Non-pigmented ciliary epithelial cell (primary cell): ENCODE measurements at places on chromosomes 11 and 22.
A peak's percentile ranks its signal among the peaks of the same experiment; 100 is the strongest.

DNA sequence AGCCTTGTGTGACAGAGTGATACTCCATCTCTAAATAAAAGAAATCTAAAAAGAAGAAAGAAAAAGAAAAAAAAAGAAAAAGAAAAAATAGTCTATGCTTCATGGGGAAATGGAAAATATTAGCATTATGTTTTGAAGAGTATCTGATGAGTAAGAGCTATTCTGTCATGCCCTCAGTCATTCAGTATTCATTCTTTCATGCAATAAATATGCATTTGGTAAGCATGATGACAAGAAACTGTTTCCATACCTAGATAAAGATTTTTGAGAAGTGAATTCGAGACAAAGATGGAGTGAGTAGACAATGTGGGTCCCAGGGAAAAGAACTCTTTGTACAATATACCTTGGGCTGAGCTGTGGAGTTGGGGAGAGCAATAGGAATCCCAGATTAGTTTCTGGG is 6.2 kb upstream of the IFTAP start:
- no peak for DNase-seq

- no peak for DNase-seq
Observed at GRCh38 chr22:23431337-23432072, 148.6 kb downstream of the IGLL1 start.

- no peak for DNase-seq
Observed at GRCh38 chr22:37418627-37419369, 8.5 kb downstream of the ELFN2 start.

DNA sequence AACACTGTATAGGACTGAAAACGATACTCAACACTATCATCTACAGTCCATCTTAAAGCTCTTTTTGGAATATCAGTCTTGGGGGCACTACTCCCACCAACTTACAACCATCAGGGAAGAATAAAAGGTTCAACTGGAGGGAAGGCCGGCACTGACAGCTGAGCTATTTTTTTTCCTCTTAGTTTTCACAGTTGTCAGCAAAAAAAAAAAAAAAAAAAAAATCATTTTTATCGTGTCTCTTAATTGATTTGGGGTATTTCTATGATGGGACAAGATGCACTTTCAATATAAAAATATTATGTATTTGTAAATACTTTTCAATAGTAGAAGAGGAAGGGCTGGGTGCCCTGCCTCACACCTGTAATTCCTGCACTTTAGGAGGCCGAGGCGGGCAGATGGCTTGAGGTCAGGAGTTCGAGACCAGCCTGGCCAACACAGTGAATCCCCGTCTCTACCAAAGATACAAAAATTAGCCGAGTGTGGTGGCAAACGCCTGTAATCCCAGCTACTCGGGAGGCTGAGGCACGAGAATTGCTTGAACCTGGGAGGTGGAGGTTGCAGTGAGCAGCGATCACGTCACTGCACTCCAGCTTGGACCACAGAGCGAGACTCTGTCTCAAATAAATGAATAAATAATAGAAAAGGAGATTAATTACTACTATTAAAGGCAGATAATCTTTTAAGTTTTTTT is 1.5 kb downstream of the KIF18A start:
- no peak for DNase-seq

GRCh38 chr11:118655486-118656190 is 23.8 kb downstream of the TREH start:
- DNase-seq, result no peak

DNA sequence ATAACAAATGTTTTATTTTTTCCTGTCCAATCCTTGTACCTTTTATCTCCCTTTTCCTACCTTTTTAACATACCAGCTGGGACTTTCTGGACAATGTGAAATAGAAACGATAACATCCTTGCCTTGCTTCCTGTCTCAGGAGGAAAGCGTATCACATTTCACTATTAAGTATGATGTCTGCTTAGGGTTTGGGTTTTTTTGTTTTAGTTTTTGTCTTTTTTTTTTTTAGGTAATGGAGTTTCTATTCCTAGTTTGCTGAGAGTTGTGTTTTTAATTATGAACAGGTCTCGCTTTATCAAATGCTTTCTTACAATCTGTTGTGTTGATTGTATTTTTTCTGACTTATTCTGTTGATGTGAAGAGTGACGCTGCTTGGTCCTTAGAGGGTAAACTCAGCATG is 64.2 kb upstream of the KCNQ1OT1 start:
- DNase-seq, result no peak

- no peak for DNase-seq
Observed at GRCh38 chr11:134027671-134028070, 41.2 kb upstream of the JAM3 start.

DNA sequence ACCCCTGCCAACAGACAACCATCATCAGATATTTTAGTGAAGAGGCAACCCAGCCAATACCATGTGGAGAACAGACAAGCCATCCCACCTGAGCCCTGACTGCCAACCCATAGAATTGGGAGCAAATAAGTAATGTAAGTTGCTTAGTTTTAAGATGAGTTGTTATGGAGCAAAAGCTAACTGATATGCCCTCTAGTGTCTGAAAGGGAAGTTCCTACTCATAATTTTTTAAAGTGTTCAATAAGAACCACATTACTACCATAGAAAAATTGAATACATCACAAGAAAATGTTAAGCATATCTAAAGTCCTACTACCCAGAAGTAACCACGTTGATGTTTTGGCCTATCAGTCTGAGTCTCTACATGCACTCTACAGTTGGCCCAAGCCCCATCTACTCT is 50.8 kb upstream of the SLC36A4 start:
- DNase-seq, result no peak

GRCh38 chr11:73622926-73623593 is 23.3 kb upstream of the PLEKHB1 start:
- no peak for DNase-seq

- no peak for DNase-seq
Observed at GRCh38 chr22:28710107-28710506, 30.5 kb upstream of the TTC28 start.

GRCh38 chr11:28729339-28729738 is 621.2 kb downstream of the METTL15 start:
- DNase-seq, result no peak

GRCh38 chr11:96105944-96106343 is 182.0 kb upstream of the MTMR2 start:
- DNase-seq, result no peak

DNA sequence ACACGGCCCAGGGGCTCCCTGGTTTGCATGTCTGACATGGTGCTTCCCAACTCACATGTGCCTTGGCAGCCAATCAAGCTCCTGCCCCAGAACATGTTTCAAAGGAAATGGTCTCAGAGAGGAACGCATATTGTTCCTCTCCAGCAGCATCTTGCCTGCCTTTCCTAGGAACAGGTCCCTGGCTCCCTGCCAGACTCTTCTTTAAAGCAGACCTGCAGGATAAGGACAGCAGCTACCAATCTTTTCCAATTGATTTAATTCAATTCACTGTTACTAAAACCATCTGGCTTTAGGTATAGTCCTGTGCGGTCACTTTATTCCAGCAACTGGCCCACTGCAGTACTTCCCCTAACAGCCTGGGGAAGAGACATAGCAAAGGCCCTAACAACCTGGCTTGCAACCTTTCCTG is 79.9 kb downstream of the AMBRA1 start:
- no peak for DNase-seq

DNA sequence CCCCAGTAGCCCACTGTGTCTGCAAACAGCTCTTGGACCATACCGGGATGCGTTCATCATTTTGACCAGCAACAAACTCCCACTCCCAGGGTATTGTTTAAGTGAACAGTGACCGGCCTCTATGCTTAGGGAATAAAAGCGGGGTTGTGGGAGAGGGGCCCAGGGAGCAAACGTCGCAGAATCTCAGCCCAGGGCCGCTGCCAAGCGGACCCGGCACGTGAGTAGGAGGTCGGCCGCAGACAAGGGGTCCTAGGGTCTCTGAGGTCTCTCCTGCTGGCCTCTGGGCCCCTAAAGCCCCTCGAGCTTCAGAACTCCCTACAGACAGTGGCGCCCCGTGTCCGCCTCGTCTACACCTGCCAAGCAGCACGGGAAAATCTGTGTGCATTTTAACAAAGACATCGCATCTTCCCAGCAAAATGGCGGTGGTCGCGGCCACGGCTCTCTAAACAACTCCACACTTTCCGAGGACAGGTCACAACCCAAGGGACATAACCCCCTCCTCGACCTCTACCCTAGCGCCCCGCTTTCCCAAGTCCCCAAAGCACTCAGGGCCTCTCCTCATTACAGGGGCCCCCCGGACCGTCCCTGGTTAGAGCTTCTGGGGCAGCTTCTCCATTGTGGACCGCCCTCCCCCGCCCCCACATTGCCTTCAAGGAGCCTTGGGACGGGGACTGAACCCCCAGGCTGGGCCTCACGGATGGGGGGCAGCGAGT is 3.9 kb upstream of the GCAT start:
- no peak for DNase-seq

DNA sequence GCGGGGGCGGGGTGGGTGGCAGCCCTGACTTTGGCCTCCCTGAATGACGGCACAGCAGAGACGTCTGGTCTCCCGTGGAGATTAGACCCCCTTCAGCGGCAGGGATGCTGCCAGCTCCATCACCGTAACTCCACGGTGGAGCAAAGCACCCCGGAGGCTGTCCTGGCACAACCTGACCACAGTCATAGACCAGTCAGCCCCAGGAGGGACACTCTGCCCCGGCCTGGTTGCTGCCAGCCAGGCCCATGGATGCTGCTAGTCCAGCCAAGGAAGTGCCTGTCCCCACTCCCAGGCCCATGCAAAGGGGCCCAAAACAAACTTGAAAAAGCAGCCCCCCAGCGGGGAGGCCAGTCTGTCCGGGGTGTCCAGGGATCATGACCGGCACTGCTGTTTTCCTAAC is 11.5 kb upstream of the ANO1 start:
- no peak for DNase-seq

- DNase-seq, result peak; percentile 30
Observed at GRCh38 chr11:76918941-76919386, 58.2 kb downstream of the ACER3 start.

GRCh38 chr11:64121663-64122410 is 44.1 kb downstream of the MACROD1 start:
- peak; percentile 71 for DNase-seq

DNA sequence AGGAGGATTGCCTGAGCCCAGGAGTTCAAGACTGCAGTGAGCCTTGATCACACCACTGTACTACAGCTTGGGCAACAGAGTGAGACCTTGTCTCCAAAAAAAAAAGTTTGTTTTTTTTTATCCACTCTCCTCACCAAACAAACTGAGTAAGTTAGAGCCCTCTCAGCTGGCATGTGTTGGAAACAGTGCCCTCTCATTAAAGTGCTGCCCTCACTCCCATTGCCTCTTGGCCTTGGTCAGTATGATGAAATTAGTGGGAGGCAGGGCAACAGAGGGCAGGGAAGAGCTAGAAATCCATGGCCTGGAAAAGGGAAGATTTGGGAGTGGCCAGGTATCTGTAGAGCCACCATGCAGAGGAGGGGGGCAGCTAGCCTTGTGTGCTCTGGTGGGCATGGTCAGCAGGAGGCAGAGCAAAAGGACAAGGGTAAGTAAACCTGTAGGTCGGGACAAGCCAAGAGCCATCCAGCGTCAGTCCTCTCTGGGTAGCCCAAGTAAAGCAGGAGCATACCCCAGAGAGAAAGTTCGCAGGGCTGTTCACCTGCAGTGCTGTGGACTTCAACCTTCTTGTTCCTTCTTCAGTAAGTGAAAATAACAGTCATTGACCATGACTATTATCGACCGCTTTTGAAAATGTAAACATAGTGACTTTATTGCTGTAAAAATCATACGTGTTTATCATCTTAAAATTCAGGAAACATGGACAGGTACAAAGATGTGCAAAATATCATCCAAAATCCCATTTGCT is 28.2 kb downstream of the PIK3IP1 start:
- DNase-seq, result no peak
